ENCODE measurements at places on chromosomes 4 and X. TPM values are rescaled to one million over a fixed set of nuclear protein-coding genes. Genes with fewer than 3 reads are reported as not detected.

DNA sequence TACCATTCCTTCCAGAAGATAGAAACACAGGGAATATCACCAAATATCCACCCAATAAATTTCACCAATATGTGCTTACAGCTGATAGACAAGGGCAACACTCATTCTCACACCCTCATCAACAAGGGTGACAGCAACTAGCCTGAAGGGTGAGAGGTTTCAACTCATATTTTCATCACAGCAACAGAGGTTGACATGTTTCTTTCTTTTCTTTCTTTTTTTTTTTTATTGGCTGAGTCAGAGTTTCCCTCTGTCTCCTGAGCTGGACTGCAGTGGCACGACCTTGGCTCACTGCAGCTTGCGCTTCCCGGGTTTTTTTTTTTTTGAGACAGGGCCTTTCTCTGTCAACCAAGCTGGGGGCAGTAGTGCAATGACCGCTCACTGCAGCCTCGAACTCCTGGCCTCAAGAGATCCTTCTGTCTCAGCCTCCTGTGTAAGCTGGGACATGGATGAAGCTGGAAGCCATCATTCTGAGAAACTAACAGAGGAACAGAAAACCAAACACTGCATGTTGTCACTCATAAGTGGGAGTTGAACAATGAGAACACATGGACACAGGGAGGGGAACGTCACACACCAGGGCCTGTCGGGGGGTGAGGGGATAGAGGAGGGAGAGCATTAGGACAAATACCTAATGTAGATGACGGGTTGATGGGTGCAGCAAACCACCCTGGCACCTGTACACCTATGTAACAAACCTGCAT is 27.5 kb upstream of the ASMTL start:
- DNase-seq, result no peak

DNA sequence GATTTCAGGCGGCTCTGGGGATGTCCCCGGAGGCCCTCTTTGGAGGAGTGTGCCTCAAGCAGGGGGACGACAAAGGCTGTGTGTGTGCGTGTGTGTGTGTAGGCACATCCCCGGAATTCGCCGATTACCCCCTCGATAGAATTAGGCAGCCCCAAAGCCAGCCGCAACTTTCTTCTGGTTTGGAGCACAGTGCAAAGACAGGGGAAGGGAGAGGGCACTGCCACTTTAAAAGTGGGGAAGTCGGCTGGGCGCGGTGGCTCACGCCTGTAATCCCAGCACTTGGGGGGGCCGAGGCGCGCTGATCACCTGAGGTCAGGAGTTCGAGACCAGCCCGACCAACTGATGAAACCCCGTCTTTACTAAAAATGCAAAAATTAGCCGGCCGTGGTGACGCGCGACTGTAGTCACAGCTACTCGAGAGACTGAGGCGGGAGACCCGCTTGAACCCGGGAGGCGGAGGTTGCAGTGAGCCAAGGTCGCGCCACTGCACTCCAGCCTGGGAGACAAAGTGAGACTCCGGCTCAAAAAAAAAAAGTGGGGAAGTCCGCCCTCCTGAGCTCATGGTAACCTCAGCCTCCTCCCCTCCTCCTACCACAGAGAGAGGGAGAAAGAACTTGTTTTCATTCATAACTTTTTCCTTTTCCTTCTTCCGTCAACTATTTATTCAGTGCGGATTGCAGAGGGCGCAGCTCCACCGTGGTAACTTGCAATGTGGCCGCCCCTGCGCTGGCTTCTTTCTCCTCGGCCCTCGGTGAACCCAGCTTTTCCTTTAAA is 2.4 kb downstream of the SPRY1 start:
- DNase-seq, result no peak

DNA sequence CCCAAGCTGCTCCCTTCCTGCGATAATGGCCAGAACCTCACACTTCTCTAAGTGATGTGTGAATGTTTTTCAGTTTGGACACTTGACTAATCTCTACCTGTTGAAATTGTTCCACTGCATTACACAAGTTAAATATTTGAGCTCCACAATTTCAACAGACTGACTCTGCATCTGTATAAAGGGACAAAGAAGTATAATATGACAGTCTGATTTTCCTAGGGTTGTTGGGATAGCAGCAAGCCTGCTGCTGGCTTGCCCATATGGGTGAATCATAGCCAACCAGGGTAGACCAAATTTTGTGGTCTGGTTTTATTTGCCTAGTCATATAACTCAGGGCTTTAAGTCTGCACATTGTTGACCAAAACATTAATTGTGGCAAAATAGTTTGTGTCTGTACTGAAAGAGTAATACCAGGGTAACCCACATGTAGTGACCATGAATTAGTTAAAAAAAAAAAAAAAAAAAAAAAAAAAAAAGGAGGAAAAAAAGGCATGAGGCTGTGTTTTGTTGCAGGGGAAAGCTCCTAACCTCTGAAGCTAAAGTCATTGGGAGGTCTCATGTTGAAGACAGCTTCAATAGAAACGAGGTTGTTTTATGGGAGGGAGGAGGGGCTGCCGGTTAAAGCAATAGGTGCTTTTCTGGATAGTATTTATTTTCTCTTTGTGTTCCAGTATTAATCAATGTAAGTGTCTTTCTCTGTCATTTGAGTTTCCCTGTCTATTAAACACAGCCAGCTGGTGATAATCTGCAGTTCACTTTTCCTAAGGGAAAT is 534.2 kb downstream of the RAB28 start:
- no peak for DNase-seq

GRCh38 chr4:24013668-24014422 is 124.0 kb upstream of the PPARGC1A start:
- no peak for DNase-seq

DNA sequence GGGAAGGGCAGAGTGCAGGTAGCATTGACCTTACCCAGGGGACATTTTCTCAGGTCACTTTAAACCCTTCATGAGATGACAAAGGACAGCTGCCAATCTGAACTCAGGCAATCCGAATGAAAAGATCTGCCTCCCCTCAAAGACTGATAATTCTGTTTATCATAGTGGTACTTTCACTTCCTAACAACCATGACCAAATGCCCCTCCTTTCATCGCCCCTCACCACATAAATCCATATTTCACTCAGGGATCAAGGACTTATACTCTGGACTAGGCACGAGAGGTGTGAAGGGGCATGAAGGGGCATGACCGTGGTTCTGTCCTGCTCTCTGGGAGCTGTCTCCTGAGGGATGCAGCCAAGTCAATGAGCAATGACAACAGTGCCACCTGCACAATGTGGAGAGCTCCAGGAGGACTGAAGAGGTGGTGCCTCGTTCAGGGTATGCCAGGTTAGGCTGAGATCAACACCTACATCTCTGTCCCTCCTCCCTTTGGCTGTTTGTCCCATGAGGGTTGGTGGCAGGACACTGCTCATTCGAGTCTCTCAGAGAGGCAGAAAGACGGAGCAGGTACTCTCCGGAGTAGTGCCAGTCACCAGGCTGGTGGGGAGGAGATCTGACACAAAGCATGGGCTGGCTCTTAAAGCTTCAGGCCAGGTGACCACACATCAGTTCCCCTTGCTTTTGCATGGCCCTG is 12.5 kb downstream of the HS3ST1 start:
- no peak for DNase-seq

- no peak for DNase-seq
Observed at GRCh38 chr4:182449186-182449929, 206.2 kb downstream of the TENM3 start.

- peak; percentile 55 for DNase-seq
Observed at GRCh38 chr4:150874338-150875226, 140.5 kb downstream of the LRBA start.

DNA sequence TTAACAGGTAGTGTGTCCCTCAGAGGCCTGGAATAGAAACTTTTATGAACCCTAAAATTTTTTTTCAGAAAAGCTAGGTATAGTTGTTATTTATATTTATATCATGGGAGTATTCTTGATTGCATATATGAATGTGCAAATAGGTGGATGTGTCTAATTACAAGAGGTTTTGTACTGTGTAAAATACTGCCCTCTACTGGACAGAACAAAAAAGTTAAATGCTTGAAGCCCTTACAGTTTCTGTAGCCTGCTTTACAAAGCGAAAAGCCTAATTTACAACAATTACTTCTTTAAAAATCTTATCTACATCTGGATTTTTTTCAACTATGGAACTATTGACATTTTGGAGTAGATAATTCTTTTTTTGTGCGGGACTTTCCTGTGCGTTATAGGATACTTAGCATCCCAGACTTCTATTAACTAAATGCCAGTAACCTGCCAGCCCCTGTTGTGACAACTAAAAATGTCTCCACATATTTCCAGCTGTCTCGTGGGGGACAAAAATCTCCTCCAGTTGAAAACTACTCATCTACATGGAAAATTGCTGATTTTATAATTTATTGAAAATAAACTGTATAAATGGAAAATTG is 35.1 kb downstream of the ENPEP start:
- DNase-seq, result no peak

- DNase-seq, result no peak
Observed at GRCh38 chr4:48119646-48120045, 14.4 kb downstream of the TXK start.

DNA sequence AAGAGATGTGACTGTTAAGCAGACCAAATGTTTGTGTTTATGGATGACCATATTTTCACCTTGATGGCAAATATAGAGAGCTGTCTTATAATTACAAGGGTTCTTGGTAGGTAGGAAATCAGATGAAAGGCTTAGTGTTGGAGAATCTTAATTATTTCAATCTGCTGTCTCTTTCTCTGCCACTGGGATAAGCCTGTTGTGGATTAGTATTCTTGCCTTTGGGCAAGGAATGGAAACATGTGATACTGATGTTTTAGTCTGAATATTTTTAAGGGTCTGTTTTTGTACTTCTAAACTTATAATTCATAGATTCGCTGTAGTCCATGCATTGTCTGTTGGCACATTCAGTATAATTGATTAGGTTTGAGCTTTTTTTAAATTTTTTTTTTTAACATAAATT is 23.7 kb upstream of the NUDT6 start:
- no peak for DNase-seq

- DNase-seq, result no peak
Observed at GRCh38 chrX:22135171-22135711, 103.1 kb downstream of the PHEX start.

DNA sequence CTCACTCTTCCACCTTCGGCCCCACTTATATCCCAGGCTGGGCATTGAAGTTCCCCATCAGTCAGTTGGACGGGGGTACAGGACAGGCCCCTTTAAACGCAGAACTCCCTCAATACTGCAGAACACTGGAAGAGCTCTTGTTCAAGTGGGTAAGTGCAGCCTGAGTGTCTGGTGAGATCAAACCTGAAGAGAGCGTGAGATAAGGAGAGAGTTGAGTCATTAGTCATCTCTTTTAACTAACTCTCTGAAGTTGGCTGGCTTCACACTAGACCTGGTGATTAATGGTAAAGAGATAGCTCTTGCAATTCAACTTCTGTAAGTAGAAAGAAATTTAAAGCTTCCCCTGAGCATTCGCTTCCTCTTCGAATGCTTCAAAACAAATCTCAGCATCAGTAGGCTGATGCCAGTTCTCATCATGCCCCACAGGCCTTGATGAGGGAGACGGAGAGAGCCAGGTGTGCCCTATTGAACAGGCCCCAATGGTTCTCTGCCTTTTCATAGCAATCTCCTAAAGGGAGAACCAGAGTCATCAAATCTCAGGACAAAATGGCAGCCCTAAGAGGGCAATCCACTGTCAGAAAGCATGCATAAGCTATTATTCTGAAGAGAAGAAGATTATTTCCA is 41.0 kb upstream of the JADE1 start:
- DNase-seq, result no peak

GRCh38 chrX:38654302-38654701 is 93.0 kb downstream of the TSPAN7 start:
- DNase-seq, result no peak

GRCh38 chrX:135191838-135192237 is 20.6 kb upstream of the CT55 start:
- no peak for DNase-seq

GRCh38 chr4:175953960-175954521 is 111.6 kb upstream of the WDR17 start:
- no peak for DNase-seq

Gene MAGEA10
- not detected for total RNA-seq

Gene IL21
- not detected for total RNA-seq

Gene TRMT10A
- 7.0 TPM for total RNA-seq

Gene ANXA10
- not detected for total RNA-seq

Gene AASDH
- 30.1 TPM for total RNA-seq

Measured in dorsolateral prefrontal cortex (tissue), 122 donors.